ENCODE measurements at places on chromosomes 1 and 21.

- no peak for DNase-seq
These were observed 41.7 kb downstream of the CD55 start for GRCh38 chr1:207362962-207363860.

GRCh38 chr1:83583351-83584014 is 415.4 kb downstream of the TTLL7 start:
- DNase-seq, result peak; percentile 47

DNA sequence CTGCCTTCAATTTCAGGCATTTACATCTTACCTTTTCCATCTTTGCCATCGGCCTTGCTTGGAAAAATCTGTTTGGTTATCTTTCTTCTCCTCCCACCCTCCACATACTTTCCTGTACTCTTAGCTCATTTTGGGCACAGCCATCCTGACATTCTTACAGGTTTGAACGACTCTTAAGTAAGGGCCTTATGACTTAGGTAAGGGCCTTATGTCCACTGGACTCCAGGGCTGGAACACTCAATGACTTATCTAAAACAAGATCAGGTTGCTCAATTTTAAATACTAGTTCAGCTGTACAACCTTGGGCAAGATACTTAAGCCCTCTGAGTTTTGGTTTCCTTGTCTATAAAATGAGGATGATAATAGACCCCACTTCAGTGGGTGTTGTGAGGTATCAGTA is 40.9 kb downstream of the C1orf21 start:
- no peak for DNase-seq

- no peak for DNase-seq
These were observed 17.8 kb upstream of the TDRD10 start for GRCh38 chr1:154483941-154484803.

- DNase-seq, result no peak
These were observed 107.1 kb upstream of the ERRFI1 start for GRCh38 chr1:8133190-8133589.

GRCh38 chr1:114531094-114531493 is 20.1 kb upstream of the TRIM33 start:
- no peak for DNase-seq

DNA sequence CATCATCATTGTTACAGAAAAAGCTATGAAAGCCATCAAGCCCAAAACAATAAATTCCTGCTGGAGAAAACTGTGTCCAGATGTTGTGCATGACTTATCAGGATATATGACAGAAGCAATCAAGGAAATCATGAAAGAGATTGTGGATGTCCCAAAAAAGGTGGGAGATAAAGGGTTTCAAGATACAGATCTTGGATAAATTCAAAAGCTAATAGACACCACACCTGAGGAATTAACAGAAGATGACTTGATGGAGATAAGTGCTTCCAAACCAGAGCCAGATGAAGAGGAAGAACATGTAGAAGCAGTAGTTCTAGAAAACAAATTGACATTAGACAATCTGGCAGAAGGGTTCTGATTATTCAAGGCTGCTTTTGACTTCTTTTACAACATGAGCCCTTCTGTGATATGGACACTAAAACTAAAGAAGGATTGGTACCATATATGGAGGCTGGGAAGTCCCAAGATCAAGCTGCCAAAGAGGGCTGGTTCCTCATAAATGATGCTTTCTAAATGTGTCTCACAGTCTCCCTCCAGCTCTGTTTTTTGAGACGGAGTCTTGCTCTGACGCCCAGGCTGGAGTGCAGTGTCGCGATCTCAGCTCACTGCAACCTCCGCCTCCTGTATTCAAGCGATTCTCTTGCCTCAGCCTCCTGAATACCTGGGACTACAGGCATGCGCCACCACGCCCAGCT is 32.1 kb upstream of the LRIG2 start:
- no peak for DNase-seq

- no peak for DNase-seq
These were observed 87.9 kb upstream of the LMO4 start for GRCh38 chr1:87240661-87241285.

DNA sequence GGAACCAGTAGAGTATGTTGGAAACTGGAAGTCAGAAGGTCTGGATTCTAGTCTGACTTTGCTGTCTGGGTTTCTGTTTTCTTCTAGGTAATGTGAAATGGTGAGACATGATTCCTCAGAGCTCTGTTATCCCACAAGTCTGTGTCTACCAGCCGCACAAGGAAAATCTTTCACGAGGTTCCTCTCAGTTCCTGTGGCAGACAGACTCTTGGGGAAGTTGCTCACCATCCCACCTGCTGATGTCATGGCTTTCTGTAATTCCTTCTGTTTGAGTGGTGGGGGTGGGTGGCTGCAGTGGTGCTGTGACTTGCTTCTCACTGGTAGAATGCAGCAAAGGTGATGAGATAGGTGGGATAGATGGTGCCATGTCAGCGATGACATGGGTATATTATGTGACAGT is 17.1 kb upstream of the SCMH1 start:
- DNase-seq, result no peak

GRCh38 chr1:13702425-13703127 is 2.6 kb downstream of the PRDM2 start:
- no peak for DNase-seq

- DNase-seq, result no peak
These were observed 52.7 kb upstream of the WLS start for GRCh38 chr1:68285046-68285445.

GRCh38 chr1:93681101-93681988 is at the start of gene BCAR3:
Gene BCAR3, minus strand, starts transcription at chr1:93681837. Its CDS starts 6,907 bp downstream, at chr1:93674930.
- no peak for DNase-seq

DNA sequence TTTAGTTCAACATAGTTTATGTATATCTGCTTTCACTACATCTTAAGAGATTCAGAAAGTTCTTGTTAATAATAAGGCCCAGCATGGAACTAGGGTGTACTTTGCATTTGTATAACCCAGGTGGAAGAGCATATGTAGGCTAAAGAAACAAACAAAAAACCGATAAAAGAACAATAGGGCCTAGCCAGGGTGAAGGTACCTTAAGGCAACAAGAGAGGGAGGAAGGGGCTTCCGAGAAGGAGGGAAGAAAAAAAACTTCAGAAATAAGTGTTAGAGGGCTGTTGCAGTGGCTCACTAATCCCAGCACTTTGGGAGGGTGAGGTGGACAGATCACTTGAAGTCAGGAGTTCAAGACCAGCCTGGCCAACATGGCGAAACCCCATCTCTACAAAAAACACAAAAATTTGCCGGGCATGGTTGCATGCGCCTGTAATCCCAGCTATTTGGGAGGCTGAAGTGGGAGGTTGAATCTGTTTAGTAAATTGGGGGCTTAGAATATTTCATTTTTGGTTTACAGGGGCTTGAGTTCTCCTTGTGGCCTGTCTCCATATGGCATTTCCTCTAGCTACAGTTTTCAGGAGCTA is 4.7 kb upstream of the SPATA45 start:
- DNase-seq, result no peak

GRCh38 chr1:78651241-78651640 is 1.6 kb downstream of the IFI44 start:
- DNase-seq, result no peak

DNA sequence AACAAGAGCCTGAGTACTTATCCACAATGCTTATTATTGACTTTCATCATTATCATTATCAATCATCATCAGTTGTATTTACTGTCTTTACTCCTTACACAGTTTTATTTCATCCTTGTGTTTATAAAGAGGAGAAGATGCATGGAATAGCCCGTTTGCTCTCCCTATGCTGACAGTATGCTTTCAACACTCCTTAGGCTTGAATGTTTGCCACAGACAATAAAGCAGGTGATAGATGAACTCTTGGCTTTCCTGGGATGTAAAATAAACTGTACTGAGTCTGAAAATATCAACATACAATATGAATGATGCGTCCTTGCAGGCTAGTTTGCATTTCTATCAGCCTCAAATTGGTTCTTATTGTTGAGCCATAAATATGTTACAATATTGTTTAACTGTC is 891.8 kb upstream of the NCAM2 start:
- peak; percentile 74 for DNase-seq

GRCh38 chr1:86975993-86976550 is 61.6 kb downstream of the HS2ST1 start:
- no peak for DNase-seq
